Astrocyte (in vitro differentiated cells and primary cell): ENCODE measurements at places on chromosomes 7 and 10. TPM values are rescaled to one million over a fixed set of nuclear protein-coding genes. Genes with fewer than 3 reads are reported as not detected.
A peak's percentile ranks its signal among the peaks of the same experiment; 100 is the strongest.

PDZD7 gene
- 2.2 and 4.5 TPM in 2 replicates for total RNA-seq

PRKG1 gene
- 2.8 and 3.1 TPM in 2 replicates for total RNA-seq

CALHM2 gene
- 1.2 and 1.4 TPM in 2 replicates for total RNA-seq

PHYHIPL gene
- 0.34 TPM in 1 of 2 replicates, not detected in the other for total RNA-seq

TRIM50 gene
- total RNA-seq, result not detected in 2 replicates

FOXP2 gene
- total RNA-seq, result 3.3 and 3.4 TPM in 2 replicates

ZNF425 gene
- 5.9 and 7.1 TPM in 2 replicates for total RNA-seq

HYAL4 gene
- total RNA-seq, result not detected in 2 replicates

HOXA10 gene
- not detected in 2 replicates for total RNA-seq

WEE2 gene
- not detected in 2 replicates for total RNA-seq

EN2 gene
- not detected in 2 replicates for total RNA-seq

LIPJ gene
- total RNA-seq, result not detected in 2 replicates

PPP1R17 gene
- total RNA-seq, result not detected in 2 replicates

GRID1 gene
- 0.48 and 0.75 TPM in 2 replicates for total RNA-seq

CPA1 gene
- not detected in 2 replicates for total RNA-seq

DNA sequence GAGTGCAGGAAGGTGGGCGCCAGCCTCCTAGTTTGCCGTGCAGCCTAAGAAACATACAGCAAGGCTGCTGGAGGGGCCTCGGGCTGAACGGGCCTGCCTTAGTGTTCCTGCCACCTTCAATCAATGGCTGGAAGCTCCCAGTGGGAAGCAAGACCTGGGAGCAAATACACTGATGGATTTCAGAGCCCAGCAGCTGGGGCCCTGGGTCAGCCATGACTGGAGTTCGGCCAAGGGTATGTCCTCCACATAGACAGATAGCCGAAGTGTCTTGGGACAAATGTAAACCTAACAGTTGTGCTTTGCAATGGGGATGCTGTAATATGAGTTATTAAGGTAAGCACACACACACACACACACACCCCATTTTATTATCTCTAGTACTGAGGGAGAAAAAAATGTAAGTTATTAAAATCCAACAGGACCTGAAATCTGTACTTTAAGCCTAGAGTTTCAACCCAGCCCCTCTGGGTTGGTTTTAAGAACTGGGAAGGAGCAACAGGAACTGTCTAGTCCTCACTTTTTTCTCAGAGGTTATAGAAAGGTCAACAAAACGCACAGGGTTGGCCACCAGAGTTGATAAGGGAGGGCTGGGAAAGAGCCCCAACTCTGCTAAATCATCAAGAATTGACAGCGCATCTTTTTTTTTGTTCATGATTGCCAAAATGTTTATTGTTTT lies 50.0 kb upstream of the CELF2 start:
- DNase-seq, result no peak

DNA sequence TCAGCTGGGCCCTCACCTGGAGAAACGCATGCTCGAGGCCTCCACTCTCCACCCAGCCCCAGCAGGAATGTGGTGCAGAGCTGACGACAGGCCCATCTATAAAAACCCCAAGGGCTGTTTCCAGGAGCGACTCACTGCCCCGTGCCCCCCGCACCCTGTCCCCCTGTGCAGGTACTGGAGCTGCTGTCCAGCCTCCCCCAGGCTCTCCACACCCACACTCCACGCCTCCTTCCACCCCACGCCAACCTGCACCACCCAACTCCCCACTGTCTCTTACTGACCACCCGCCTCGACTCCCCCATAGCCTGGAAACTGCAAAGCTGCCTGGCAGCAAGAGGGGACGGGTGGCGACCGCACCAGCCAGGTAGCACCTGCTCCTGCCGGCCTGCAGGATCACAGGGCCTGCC lies 43.3 kb downstream of the DIP2C start:
- DNase-seq, result no peak

- DNase-seq, result no peak
Observed at GRCh38 chr10:86349940-86350630, 16.5 kb downstream of the GRID1 start.

DNA sequence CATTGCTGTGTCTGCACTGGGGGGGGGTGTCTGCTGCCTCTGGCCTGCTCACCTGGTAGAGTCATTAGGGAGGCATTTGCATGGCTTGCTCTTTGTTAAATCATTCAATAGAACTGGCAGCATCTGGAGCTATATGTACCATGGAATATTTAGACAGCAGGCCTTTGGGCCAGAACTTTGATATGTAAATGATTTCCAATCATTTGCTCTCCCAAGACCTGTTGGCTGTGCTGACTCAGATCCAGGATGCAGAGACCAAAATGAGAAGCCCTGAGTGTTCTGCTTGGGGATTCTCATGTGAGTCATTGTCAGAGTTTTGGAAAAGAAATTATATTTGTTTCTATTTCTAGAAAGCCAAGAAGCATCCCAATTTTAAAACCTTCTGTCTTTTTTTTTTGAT lies 257.6 kb upstream of the IGFBP3 start:
- peak; percentile 71 for DNase-seq

DNA sequence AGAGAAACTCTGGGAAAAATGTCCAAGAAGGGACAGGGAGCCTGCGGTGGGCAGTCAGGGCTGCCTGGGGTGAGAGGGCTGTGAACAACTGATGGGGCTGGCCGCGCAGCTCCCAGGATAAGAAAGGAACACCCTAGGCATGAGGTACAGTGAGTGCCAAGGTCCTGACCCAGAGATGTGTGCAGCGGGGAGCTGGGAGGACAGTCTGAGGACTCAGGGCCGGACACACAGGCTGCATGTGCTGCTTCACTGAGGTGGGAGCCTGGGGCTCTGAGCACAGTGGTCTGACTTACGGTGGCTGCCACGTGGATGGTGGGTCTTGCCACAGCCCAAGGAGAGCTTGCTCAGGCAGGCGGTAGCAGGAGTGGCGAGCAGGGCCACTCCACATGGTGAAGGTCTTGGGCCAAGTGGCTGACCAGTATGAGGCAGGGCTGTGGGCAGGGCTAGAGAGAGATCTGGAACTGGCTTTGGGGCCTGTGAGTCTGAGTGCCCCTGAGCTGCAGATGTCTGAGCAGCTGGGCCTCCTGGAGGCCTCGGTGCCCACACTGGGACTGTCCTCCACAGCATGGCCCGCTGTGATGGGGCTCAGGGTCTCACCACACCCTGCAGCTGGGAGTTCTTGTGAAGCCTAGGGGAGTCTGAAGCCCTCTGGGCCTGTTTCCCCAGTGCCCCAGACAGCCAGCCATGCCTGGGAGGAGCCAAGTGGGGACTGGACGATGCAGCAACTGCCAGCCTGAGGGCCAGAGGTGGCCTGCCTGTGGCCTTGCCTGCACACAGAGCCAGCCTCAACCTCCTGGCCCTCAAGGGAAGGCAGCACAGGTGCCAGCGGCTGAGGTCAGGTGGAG lies 60.3 kb downstream of the RASGEF1A start:
- DNase-seq, result no peak

DNA sequence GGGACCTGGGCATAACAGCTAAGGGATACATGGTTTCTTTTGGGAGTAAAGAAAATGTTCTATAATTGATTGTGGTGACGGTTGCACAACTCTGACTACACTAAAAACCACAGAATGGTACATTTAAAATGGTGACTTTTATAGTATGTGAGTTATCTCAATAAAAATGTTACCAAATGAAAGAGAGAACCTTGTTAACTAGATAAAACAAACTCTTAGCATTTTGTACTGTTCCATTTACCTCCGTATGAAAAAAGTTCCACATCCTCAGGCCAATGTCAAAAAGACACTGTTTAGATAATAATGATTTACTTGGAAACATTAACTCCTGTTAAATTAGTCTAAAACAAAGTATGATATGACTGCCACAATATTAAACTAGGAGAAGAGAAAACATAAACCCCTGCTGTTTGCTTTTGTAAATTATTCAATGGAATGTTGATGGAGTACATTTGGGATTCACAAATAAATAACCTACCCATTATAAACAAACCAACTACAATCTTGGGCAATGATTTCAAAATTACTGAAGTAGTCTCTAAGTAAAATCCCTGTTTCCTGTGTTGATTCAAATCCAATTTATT lies 60.7 kb downstream of the SMURF1 start:
- DNase-seq, result peak; percentile 29

DNA sequence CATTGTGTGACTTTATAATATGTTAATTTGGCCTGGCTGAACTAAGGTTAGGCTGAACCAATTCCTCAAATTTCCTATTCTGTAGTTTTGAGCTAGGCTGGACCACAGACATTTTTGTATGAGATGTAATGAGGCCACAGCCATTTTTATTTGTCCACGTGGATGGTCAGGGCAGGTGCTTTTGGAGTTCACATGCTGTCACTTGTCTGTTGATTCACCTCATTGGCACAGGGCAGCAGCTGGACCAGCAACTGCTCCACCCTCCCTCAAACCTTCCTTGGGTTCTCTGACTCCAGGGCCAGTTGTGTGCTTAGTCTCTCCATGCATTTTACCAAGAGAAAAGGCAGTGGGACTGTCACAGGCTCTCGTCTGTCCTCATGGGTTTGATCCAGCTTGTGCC lies 76.1 kb upstream of the NPS start:
- no peak for DNase-seq

GRCh38 chr10:31508234-31508633 lies 189.2 kb downstream of the ZEB1 start:
- no peak for DNase-seq

DNA sequence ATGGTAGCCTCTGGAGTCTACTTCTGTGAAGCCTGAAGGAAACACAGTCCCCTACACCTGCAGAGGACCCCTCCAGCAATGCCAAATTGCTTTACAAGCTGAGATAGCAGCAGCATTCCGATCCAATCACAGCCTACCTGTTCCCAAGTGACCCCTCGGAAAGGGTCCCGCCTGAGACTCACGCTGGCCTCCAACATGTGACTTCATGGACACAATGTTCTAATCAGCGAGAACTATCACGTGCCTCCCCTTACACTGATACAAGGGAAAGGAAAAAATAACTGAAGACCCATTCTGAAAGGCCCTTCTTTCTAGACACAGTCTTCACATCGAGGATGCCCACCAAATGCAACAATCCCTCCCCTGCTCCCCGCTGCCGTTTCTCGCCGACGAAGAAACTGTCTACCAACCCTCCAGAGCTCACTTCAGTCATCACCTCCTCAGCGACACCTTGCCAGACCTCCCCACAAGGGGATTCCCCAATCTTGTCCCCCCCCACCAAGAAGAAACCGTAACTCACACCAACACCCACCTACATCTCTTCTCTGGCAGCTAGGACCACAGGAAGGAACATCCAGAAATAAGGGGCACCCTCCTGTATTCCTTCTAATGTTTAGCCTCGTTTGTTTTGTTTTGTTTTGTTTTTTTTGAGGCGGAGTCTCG lies 1.8 kb downstream of the SNX8 start:
- DNase-seq, result no peak

DNA sequence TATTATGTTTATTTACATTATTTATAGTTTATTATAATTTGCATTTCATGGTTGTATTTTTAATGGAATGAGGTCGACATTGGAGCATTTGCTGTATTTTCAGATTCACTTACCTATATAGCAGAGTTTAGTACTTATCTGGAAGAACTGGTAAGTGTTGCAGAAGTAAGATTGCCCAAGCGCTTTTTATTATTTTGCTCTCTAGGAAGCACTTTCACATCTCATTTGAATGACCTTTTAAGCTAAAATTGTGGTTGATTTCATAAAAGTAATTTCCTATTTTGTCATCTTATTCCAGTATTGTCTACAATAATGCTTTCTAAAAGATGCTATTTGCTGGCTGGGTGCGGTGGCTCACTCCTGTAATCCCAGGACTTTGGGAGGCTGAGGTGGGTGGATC lies 28.6 kb downstream of the SEC61A2 start:
- no peak for DNase-seq

GRCh38 chr10:127612-128432 lies 7.4 kb upstream of the ZMYND11 start:
- no peak for DNase-seq

DNA sequence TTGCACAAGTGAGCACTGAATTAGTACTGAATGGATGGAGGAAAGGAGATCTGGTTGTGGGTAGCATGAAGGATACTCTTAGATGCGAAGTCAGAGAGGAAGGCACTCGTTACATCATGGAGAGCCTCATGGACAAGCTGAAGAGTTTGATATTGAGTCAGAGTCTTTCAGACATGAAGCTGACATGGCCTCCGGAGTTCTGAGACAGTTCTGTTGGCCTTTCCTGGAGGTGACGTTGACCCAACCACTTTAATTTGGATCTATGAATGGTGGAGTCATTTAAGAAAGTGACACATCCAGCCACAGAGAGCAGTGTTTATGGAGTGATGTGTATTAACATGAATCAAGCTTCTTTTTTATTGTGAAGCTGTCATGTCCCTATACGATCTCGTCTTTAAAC lies 286.3 kb upstream of the CDC14C start:
- no peak for DNase-seq

- no peak for DNase-seq
Observed at GRCh38 chr7:33075818-33076518, 13.4 kb upstream of the NT5C3A start.

DNA sequence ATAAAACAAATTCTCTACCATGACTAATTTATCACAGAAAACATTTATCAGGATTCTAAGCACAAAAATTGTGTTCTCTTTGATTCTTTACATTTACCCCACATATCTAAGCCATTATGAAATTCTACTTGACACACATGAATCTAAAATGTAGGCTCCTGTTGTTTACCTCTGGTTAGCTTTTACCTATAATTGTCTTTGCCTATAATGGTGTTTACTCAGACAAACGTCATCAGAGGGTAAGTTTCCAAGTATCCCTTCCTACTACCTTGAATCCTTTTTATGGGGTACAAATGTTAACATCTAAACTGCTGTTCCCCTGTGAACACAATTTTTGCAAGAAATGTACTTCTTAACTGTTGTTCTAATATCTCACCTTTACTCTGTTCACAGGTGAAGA lies 63.5 kb downstream of the MINDY3 start:
- DNase-seq, result no peak

- no peak for DNase-seq
Observed at GRCh38 chr10:87915406-87915805, 52.0 kb downstream of the PTEN start.

- DNase-seq, result no peak
Observed at GRCh38 chr10:43649185-43649523, 473 bp upstream of the ZNF32 start.

GRCh38 chr10:5071411-5072198 lies 22.6 kb upstream of the AKR1C3 start:
- peak; percentile 88 for DNase-seq

DNA sequence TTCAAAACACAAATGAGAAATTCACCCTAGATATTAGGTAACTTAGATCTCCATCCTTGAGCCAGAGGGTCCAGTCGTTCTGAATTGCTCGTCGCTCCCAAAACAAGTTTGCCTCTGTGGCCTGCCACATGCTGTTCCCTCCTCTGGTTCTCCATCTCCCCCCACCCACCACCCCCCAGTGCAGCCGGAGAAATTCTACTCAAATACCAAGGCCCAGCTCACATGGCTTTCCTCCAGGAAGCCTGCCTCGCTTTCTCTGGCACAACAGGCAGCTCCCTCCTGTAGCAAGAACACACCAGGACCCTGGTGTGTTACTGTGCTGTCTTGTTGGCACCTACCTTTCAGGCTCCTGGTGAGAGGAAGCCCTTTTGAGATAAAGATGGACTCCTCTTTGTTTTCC lies 52.7 kb upstream of the C10orf90 start:
- no peak for DNase-seq

DNA sequence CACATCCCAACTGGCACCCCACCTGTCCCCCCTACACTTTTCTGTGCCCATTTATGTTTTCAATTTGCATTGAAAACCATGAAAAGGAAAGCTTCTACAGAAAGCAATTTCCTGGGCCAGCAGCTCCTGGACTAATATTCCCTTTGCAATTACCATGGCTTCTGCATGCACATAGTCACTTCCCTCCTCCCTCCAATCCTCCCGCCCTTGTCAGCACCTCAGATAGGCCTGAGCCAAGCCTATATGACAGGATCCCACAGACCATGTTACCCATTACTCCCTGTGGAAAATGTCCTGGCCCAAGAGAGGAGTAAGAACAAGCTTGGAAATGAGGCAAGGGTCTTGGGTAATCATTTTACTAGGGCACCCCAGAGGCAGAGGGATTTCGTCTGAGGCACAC lies 38.1 kb downstream of the FBXW4 start:
- no peak for DNase-seq
